Fibroblast of the aortic adventitia (primary cell): ENCODE measurements at places on chromosomes 16 and 17. TPM values are rescaled to one million over a fixed set of nuclear protein-coding genes. Genes with fewer than 3 reads are reported as not detected.

GRCh38 chr16:83599789-83600462 lies 207.9 kb upstream of the HSBP1 start:
- DNase-seq, result no peak

GRCh38 chr16:77868478-77868877 lies 80.1 kb downstream of the VAT1L start:
- no peak for DNase-seq

The PNPO gene
- total RNA-seq, result 44.9 and 198 TPM in 2 replicates

DNA sequence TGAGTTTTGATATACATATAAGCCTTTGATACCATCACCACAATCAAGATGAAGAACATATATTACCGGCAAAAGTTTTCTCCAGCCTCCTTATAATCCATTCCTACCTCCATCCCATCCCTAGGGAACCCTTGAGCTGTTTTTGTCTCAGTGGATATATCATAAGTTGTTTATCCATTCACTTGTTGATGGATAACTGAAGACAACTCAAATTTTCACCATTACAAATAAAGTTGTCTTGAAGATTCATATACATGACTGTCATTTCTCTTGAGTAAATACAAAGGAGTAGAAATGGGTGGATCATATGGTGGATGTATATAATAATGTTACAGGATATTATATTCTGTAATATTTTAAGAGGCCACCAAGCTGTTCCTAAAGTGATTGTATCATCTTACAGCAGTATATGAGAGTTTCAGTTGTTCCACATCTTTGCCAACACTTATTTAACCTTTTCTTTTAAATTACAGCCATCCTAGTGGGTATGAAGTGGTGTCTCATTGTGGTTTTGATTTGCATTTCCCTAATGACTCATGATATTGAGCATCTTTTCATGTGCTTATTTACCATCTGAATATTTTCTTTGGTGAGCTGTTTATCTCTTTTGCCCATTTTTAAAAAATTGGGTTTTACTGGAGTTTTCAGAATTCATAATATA lies 17.4 kb downstream of the NF1 start:
- DNase-seq, result no peak

DNA sequence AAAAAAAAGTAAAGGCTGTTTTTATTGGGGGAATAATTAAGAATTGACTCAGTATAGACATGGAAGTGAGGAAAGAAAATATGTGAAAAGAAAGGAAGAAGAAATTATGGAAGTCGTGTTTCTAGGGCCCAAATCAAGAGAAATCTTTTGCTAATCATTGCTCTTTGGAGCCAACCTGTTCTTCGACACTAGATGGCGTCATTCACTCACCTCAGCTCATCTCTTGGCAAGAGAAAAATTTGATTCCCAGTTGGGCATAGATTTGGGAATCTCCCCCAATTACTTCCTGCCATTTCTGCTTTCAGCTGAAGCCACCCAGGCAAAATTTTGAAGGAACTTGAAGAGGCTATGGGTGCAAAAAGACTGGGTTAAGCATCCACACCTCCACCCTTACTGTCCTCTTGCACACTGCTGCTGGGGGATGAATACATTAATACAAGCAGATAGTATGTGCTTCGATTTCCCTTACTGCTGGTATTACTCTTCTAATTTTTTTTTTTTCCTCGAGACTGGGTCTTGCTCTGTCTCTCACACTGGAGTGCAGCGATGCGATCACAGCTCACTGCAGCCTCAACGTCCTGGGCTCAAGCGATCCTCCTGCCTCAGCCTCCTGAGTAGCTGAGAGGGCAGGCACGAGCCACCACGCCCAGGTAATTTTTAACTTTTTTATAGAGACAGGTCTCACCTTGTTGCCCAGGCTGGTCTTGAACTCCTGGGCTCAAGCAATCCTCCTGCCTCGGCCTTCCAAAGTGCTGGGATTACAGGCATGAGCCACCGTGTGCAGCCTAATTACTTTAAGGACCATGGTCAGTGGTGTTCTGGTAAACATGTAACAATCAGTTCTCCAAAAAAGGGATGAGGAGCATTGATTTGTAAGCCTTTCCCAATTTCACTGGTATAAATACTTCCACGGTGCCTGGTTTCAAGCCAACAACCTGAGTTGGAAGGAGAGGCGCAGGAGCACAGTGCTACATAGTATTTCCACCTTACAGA lies 13.5 kb downstream of the PSMD7 start:
- DNase-seq, result peak; percentile 67

DNA sequence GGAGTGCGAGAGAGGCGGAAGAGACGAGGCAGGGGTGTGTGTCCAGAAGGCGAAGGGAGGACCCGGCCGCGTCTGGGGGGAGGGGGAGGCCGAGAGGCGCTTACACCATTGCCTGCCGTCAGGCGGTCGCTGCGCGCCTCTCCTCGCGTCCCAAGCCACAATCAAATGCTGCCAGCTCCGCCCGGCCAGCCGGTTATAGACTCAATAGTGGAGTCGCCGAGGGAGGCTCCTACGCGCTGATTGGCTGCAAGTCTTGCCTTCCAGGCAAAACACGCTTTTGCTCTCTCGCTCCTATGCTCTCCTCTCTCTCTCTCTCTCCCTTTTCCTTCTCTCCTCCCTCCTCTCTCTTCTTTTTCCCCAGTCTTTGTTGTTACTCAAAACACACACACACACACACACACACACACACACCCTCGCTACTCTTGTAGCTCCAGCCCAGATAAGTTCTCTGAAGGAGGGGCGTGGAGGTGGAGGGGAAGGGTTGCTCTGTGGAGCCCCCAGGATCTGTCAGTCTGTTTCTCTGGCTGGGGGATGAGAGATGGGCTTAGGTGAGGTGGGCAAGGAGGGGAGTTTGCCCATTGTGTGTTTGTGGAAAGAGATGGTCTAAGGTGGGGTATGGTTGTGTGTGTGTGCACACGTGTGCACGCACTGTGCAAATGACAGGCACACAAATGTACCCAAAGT lies at the start of gene DLX3:
Gene DLX3, minus strand, starts transcription at position 170 of the 684 bp plus-strand sequence. CDS start 226 bp downstream, outside the sequence.
- peak; percentile 70 for DNase-seq

DNA sequence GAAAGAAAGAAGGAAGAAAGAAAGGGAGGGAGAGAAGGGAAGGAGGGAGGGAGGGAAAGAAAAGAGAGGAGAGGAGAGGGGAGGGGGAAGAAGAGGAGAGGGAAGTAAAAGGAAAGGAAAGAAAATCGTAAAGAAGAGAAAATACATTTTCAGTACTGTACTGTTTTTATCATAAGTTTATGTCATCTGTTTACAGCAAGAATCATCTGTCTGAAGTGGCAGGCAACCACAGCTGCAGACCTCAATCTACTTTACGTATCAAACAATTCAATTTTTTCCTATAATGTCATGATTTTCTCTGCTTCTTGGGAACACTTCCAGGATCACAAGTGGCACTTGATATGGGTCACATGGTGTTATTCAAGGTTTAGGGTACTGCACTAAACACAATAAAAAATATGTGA lies 58.3 kb downstream of the USP32 start:
- no peak for DNase-seq
